Inflammatory macrophage treated with lipopolysaccharide for 4 hours (primary cell): ENCODE measurements at places on chromosomes 13 and 19.

GRCh38 chr13:30256713-30257467 is 50.5 kb downstream of the KATNAL1 start:
- DNase-seq: no peak

DNA sequence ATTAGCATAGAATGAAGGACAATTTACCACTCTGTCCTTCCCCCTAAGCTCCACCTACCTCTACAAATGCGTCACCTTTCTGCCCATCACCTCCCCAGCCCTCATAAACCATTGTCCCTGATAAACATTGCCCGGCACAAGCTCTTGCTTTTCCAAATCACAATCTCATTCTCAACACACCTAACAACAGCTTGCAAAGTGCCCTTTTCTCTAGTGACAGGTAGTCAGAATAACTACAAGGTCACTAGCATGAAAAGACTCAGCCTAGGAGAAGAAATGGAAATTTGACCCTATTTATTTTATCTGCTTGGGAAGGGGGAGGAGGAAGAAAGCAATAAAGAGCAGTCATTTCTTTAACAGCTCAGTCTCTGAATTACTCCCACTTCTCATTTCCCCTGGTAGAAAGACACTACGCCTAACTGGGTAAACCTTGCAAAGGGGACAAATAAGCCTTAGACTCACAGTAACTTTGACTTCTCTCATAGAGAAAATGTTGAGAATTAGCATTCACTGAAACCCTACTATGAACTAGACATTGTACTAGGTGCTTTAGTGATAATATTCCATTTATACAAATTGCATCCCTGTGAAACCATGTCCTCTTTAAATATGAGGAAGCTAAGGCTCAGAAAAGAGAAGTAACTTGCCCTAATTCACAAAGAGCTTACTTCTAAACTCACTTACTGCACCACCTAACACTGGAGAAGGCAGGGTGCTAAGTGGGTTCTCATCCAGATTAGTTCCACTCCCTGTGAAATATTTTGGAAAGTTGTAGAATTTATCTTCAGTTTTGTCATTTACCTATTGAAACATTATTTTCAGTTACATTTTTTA is 116.2 kb upstream of the FNDC3A start:
- DNase-seq: peak; percentile 70

DNA sequence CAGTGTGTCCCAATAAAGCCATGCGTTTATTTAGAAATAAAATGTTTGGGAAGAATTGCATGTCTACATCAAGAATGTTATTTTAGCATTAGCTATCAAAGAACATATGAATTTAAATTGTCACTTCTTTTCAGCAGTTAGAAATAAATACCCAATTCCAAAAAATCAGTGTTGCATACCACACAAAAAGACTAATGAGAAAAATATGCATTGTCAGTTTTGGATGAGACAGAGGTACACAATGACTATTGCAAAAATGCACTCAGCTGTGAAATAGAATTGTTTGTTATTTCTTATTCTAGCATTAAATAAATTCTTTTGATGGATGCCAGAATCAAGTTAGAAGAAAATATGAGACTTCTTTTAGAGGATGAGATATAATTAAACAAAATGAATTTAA is 833.9 kb downstream of the SLITRK1 start:
- no peak for DNase-seq

- DNase-seq: peak; percentile 22
These were observed 8.5 kb downstream of the DNAJC15 start for GRCh38 chr13:43031881-43032280.

DNA sequence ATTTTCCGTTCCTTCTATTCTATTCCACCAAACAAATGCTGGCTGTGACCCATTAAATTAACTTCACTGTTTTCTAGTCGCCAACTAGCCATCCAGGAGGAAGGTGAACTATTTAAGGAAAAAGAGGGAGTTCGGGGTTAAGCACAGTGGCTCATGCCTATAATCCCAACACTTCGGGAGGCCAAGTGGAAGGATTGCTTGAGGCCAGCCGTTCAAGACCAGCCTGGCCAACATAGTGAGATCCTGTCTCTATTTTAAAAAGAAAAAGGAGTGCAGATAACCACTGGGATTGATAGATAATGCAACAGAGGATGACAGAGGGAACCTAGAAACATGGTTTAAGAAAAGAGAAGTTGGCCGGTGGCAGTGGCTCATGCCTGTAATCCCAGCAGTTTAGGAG is 44.7 kb downstream of the SPTBN4 start:
- no peak for DNase-seq

- no peak for DNase-seq
These were observed 2.2 kb downstream of the ABCA7 start for GRCh38 chr19:1041835-1042685.

GRCh38 chr19:7740682-7741054 is 6.7 kb downstream of the CD209 start:
- peak; percentile 58 for DNase-seq

DNA sequence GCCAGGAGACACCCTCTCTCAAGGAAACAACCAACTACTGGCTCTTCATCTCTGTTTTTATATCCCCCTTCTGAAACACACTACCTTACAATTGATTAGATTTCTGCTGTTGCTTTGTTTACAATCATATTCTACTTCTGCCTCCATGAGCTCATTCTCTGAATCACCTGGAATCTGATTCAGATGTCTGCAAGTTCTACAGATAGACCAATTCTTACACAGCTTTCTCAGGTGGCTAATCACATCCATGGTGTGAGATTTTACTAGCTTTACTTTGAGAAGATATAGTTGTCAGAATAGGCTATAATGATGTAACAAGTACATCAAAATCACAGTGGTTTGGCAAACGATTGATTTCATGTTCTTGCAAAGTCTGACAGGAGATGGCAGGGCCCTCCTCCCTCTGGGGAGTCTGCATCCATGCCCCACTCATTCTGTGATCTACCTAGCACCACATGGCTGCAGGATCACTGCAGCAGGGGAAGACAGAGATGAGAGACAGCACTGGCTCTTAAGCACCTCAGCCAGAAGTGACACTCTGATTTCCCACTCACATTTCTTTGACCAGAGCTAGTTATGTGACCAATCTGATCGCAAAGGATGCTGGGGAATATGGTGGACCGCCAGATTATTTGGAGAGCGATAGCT is 243.7 kb downstream of the FOXO1 start:
- no peak for DNase-seq

DNA sequence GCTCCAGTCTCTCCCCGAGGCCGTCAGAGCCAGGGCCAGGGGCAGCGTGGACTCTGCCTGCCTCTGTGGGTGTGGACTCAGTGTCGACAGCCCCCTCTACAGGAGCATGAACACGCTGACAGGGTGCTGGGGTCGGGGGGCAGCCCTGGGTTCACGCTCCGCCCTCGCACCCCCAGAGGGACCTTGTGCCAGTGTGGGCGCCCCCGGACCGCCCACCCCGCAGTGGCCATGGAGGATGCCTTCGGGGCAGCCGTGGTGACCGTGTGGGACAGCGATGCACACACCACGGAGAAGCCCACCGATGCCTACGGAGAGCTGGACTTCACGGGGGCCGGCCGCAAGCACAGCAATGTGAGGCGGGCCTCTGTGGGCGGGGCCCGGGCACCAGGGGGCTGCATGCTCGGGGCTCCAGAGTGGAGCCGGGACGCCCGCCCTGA is 8.3 kb downstream of the TRPM4 start:
- DNase-seq: no peak

DNA sequence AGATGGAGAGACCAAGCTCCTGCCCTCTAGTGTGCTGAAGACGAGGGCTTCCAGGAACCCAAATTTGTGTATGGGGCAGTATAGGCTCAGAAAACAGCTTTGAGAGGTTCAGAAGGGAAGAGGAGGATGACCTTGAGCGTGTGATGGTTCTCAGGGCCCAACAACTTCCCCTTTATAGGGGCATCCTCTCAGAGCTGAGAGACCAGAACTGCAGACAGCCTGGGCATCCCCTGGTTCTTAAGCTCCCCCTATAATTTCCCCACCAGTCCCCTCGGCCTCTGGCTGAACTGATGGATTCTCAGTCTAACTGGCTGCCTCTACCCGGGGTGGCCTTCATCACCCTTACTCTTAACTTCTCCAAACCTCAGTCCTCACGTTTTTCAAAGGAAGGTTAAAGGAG is 167.5 kb downstream of the URI1 start:
- DNase-seq: no peak

- DNase-seq: peak; percentile 12
These were observed 35.4 kb downstream of the ZNF787 start for GRCh38 chr19:56085571-56086275.

DNA sequence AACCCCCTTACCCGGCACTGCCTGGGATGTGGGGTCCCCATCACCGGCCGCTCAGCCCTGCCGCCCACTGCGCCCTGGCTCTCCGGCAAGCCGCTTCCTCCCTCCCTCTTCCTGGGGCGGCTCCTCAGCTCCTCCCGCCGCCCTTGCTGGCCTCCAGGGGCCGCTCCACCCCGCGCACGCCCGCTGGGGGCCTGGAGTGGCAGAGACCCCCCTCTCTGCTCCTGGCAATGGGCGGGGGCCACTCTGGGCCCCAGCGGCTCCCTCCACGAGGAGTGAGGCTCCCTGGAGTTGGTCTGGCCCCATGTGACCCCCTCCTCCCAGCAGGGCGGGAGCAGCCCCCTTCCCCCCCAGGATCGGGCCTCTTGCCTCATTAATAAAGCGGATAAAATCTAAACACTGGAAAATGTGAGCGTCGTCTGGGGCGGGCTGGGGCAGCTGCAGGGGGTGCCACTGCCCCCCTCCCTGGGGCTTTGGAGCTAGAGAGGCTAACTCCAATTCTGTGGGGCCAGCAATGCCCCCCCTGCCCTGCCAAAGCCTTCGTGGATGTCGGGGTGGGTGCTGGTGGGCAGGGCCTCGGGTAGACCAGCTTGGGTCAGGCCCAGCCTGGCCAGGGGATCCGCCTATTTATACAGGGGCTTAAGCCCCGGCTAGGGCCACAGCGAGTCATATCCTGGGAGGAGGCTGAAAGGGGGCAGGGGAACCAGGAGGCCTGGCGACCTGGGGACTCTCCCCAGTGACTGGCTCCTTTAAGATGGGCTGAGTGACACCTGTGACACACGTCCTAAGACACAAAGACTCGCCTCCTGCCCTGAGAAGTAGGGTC is at the start of gene PTGER1:
Gene PTGER1 (minus strand): TSS at position 104 of the 823 bp plus-strand sequence. CDS start 1,034 bp downstream, outside the sequence.
- peak; percentile 28 for DNase-seq

DNA sequence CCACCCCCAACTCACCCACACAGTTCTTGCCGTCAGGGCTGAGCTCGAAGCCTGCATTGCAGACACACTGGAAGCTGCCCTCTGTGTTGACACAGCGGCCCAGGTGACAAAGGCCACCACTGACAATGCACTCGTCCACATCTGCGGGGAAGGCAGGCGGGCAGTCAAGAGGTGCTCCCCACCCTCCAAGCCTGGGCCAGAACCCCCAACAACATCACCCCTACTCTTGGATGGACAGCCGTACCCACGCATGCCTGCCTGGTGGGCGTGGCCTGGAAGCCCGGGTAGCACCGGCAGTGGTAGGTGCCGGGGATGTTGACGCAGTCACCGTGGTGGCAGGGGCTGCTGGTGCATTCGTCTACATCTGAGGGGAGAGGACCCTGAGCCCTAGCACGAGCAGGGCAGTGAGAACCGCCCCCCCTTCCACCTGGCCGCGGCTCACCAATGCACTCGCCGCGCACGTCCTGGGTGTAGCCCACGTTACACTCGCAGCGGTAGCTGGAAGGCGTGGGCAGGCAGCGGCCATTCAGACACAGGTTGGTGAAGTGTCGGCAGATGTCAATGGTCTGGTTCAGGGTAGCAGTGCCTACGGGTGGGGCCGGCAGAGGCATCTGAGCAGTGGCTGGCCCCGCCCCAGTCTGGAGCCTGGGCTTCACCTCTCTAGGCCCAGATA is 13.3 kb downstream of the FBN3 start:
- DNase-seq: no peak
